ENCODE measurements at places on chromosomes 2 and 18.
A peak's percentile ranks its signal among the peaks of the same experiment; 100 is the strongest.

DNA sequence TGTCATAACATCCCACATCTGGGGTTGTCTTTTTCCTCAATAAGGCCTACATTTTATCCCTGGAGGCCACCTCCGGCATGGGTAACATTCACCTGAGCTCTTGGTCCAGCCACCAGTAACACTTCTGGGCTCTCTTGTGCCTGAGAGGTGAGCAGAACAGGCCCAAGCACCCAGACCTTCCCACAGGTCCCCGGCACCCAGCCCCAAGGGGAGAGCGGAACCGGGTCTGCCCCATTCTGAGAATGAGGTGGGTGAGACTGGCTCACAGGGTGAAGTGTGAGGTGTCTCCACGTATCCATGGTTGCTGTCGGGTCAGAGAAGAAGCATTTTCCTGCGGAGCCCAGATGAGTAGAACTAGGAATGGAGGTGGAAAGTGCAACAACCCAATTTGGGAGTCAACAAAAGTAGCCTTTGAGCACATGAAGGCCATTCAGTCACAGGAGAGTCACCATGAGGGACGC is 496.7 kb upstream of the MYT1L start:
- DNase-seq, result no peak

- DNase-seq, result no peak
Measured at GRCh38 chr2:191262436-191262835, 17.2 kb downstream of the MYO1B start.

DNA sequence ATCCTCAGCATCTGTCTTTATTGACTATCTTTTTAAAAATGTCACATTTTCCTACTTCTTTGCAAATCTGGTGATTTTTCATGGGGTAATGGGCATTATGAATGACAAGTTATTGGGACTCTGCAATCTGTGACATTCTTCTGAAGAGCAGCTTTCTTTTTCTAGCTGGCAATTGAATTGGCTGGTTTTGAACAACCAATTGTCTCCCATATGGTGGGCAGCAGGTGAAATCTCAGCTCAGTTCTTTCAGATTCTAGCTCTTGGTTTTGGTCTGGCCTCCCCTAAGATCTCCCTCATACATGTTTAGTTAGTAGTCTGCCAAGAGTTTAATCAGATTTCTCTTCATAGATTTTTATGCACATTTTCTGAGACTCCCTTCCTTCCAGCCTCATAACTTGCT is 107.9 kb upstream of the EPB41L3 start:
- no peak for DNase-seq

- peak; percentile 86 for DNase-seq
Measured at GRCh38 chr2:218286570-218287459, 5.5 kb downstream of the TMBIM1 start.

DNA sequence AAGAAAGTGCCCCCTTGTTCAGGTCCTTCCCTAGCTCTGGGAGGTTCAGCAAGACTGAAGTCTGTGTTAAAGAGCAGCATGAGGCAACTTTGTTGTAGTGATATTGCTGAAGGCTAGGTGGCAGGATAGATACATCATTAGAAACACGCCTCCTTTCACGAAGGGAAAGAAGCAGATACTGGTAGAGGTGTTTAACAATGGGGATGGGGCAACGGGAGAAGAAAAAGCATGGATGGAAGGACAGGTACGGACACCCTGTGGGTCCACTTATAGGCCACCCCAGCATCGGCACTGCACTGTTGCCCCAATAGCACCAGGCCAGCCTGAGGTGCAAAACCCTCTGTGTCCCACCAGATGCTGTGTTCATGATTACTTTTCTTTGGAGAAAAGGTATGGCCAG is 3.5 kb upstream of the IGFBP5 start:
- peak; percentile 31 for DNase-seq

- DNase-seq, result no peak
Measured at GRCh38 chr2:181894381-181894780, 2.9 kb downstream of the ITPRID2 start.

DNA sequence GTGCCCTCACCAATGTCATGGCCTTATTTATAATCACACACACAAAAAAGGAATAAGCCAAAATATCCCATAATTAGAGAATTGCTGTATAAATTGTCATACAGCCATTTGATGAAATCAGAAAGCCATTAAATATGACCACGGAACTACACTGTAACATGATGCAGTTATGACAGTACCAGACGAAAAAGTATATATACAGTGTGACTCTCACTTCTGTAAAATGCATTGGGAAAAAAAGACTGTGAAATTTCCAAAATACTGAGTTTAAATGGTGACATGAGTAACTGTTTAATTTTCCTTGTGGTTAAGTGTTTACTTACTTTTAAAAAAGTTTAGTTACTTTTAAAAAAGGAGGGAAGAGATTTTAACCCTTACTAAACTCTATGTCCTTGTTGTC is 25.4 kb downstream of the UXS1 start:
- DNase-seq, result no peak

GRCh38 chr18:59067873-59068272 is 71.8 kb upstream of the SEC11C start:
- DNase-seq, result peak; percentile 56
